ENCODE measurements at places on chromosomes 13 and 19.

- no peak for DNase-seq
Observed at GRCh38 chr13:61078976-61079770, 336.5 kb downstream of the PCDH20 start.

GRCh38 chr19:5595745-5596144 is 26.8 kb downstream of the SAFB2 start:
- DNase-seq = no peak

GRCh38 chr19:39832341-39833083 is 1.4 kb downstream of the DYRK1B start:
- DNase-seq = no peak

- no peak for DNase-seq
Observed at GRCh38 chr19:50024719-50025021, 502 bp downstream of the VRK3 start.

GRCh38 chr13:21069561-21070004 is 8.2 kb upstream of the LATS2 start:
- DNase-seq = no peak

GRCh38 chr19:18468517-18468916 is 30.6 kb upstream of the ISYNA1 start:
- DNase-seq = no peak

- DNase-seq = no peak
Observed at GRCh38 chr13:71801165-71801760, 65.7 kb downstream of the DACH1 start.

DNA sequence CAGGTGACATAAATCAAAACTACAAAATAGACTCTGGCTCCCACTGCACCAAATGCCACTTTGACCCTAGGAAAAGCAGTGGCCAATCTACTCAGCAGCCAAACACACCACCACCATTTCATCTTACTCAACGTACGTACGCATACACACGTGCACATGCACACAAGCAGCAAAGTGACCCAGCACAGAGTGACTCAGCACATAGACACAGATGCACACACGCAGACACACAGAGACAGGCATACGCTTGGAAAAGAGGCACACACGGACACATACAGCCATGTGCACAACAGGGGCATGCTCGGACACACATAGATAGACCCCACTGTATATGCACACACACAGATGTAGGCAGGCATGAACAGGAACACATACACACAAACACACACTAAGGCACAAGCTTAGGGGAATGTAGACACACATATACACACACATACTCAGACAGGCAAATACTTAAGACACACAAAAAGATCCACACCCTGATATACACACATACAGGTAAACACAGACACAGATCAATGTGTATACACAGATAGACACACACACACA is 37.3 kb downstream of the PEPD start:
- DNase-seq = no peak

- no peak for DNase-seq
Observed at GRCh38 chr19:990119-990571, 6.0 kb downstream of the WDR18 start.

GRCh38 chr19:5037936-5038335 is 69.0 kb downstream of the KDM4B start:
- DNase-seq = no peak

- no peak for DNase-seq
Observed at GRCh38 chr19:13095934-13096927, 6.4 kb downstream of the LYL1 start.

- no peak for DNase-seq
Observed at GRCh38 chr19:56201973-56202372, at the start of gene ZSCAN5C. TSS of gene ZSCAN5C (plus strand) at chr19:56202273. CDS start at chr19:56205914, 3,641 bp downstream.

DNA sequence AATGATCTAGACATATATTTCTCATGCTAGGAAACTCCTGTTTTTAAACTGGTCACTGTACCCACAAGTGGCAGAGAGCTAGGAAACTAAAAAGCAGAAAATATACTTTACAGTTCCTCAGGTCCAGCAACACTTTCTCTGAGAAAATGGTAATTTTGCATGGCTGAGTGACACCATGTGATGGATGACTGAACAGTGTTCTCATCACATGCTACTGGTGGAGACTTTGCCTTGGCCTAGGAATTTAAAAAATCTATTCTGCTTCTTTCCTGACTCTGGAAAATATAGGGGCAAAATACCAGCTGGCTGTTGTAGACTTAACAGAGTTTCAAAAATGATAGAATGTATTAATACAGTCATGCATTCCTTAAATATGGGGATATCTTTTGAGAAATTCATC is 50.0 kb downstream of the LATS2 start:
- DNase-seq = no peak

DNA sequence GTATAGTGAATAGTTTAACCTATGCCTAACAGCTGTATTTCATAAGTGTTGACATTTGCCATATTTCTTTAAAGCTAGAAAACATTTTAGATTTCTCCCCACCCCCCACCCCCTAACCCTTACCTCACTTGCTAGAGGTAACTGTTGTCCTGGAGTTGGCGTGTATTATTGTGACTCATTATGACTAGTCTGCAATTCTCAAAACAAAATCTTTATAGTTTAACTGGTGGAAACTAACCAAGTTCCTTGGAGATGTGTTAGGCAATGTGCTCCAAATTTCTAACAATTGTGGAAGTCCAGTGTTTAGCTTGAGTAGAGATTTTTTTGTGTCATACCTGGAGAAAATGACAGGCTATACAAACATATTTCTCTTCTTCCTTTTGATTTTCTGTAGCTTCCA is 38.0 kb downstream of the KCTD4 start:
- DNase-seq = no peak

GRCh38 chr19:17725422-17726078 is 6.3 kb downstream of the MAP1S start:
- no peak for DNase-seq

GRCh38 chr13:100211016-100211710 is 122.3 kb downstream of the PCCA start:
- no peak for DNase-seq

Measured in stimulated activated CD4-positive, alpha-beta T cell treated with anti-CD3 and anti-CD28 coated beads, Interleukin-15, amount 100 ng/mL, for 1 hour (primary cell).